ENCODE measurements at places on chromosomes 6 and 20. TPM values are rescaled to one million over a fixed set of nuclear protein-coding genes. Genes with fewer than 3 reads are reported as not detected.
A peak's percentile ranks its signal among the peaks of the same experiment; 100 is the strongest.

- no peaks in the 10 kb centered on the region for H3K4me1 ChIP-seq
- no peak overlapping the region for H3K27ac ChIP-seq
- DNase-seq: peak; percentile 2
- H3K27me3 ChIP-seq: peaks cover 6% of the 10 kb centered on the region
- H3K4me3 ChIP-seq: no peak overlapping the region
Measured at GRCh38 chr20:63320041-63320511, 27.1 kb downstream of the COL20A1 start.

DNA sequence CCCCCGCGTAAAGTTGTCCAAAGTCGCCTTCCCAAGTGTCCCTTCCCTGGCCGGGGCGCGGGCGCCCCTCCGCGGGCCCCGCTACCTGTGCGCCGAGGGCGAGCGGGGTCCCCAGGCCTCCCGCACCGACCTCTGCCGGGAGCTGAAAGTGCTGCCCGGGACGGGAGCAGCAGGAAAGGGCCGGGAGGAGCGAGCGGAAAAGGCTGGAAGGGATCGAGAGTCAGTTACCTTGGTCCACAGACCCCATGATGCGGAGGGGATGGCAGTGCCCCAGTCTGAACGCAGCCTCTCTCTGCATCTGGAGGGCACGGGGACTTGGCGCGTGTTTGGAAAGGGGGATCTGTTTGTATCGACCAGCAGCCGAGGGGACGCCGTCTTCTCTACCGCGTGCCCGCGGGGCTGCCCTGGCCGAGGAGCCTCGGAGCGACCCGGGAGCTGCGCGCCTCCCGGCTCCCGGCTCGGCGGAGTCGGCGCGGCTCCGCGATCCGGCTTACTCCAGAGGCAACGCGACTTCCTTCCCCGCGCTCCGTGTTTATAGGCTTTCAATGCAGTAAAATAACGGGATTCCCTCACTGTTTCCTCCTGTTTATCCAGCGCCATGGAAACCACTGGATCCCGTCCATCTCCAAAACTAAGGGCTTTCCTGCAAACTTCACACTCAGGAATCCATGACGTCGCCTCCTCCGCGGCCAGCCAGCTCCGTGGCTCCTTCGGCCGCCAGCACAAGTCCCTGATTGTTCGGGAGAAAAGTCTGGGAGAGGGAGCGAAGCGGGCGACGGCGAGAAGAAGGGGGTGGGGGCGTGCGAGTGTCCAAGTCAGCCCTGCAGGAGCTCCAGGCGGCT lies 20.0 kb upstream of the NFATC2 start:
- H3K36me3 ChIP-seq: no peaks in the 10 kb centered on the region
- peaks cover 50% of the 10 kb centered on the region for H3K27me3 ChIP-seq
- H3K4me1 ChIP-seq: peaks cover 23% of the 10 kb centered on the region
- no peak overlapping the region for H3K27ac ChIP-seq

DNA sequence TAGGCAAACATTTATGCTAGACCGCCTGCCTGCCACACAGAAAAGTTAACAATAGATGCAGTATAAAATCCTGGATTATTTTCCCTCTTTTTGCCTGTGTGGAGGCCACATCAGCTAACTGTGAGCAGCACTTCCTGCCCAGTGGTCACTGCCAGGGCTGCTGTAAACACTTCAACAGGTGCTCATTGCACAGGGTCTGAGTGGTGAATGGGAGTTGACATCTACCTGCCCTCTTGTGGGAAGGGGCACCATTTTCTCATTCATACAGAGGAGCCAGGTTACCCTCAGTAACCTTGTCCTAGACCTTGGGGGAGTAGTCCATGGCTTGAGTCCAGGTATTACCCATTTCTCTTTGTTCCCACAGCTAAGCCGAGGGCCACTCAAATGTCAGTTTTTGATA lies 235.3 kb downstream of the TMEM242 start:
- peaks cover 23% of the 10 kb centered on the region for H3K36me3 ChIP-seq
- H3K4me1 ChIP-seq: peaks cover 15% of the 10 kb centered on the region
- no peak for DNase-seq
- no peak overlapping the region for H3K4me3 ChIP-seq

- no peaks in the 10 kb centered on the region for H3K36me3 ChIP-seq
- H3K4me3 ChIP-seq: no peak overlapping the region
- H3K27me3 ChIP-seq: no peaks in the 10 kb centered on the region
- no peak overlapping the region for H3K27ac ChIP-seq
- DNase-seq: no peak
- H3K4me1 ChIP-seq: no peaks in the 10 kb centered on the region
Measured at GRCh38 chr6:168735268-168735949, 294.4 kb downstream of the SMOC2 start.

- H3K36me3 ChIP-seq: no peaks in the 10 kb centered on the region
- no peak overlapping the region for H3K4me3 ChIP-seq
- H3K27me3 ChIP-seq: peaks cover 17% of the 10 kb centered on the region
- H3K4me1 ChIP-seq: no peaks in the 10 kb centered on the region
Measured at GRCh38 chr6:139591075-139591865, 216.8 kb upstream of the CITED2 start.

DNA sequence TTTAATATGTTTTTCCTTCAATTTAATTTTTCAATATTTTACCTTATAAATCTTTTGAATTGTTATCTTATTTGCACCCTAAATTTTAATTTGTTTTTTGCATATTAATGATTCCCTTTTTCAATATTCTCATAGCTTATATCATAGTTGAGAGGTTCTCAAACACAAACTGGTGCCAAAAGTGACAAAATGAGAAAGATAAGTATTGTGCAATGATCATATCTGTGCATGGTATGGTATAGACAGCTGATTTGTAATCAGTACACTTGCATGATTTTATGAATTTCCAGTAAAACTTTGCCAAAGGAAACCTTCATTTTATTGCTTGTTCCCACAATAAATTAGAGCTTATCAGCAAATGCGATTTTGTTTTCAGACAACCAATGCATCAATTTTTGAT lies 161.0 kb upstream of the HDAC2 start:
- peaks cover 6% of the 10 kb centered on the region for H3K27me3 ChIP-seq
- no peak overlapping the region for H3K4me3 ChIP-seq
- no peaks in the 10 kb centered on the region for H3K36me3 ChIP-seq
- no peak overlapping the region for H3K27ac ChIP-seq
- DNase-seq: no peak

DNA sequence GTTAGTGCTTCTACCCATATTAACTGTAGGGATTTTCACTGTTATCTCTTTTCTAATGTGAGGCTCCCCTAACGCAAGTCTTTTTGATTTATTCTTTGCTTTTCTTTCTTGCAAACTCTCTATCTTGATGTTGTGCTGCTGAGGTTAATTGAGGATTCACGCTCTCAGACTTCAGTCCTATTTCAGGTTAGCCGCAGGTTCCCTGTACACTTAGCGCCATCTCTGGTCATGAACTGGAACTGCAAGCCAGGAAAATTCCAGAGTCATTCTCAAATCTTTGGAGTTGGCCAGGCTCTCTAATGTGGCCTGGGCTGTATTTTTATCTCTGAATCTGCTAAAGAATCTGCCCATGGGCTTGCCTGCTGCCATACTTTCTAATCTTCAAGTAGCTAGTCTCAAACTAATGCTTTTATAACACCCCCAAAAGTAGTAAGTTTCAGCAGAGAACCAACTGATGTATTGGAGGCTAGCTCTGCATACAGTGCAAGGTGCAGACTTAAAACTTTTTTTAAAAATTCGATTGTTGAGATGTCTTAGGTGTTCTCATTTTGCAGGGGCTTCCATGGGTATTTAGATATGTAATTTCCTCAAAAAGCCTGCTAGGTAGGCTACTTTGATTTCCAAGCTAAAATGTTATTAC lies 91.1 kb upstream of the OPRM1 start:
- H3K4me1 ChIP-seq: no peaks in the 10 kb centered on the region
- peak; percentile 14 for DNase-seq
- H3K27me3 ChIP-seq: peaks cover 2% of the 10 kb centered on the region
- H3K27ac ChIP-seq: no peak overlapping the region

DNA sequence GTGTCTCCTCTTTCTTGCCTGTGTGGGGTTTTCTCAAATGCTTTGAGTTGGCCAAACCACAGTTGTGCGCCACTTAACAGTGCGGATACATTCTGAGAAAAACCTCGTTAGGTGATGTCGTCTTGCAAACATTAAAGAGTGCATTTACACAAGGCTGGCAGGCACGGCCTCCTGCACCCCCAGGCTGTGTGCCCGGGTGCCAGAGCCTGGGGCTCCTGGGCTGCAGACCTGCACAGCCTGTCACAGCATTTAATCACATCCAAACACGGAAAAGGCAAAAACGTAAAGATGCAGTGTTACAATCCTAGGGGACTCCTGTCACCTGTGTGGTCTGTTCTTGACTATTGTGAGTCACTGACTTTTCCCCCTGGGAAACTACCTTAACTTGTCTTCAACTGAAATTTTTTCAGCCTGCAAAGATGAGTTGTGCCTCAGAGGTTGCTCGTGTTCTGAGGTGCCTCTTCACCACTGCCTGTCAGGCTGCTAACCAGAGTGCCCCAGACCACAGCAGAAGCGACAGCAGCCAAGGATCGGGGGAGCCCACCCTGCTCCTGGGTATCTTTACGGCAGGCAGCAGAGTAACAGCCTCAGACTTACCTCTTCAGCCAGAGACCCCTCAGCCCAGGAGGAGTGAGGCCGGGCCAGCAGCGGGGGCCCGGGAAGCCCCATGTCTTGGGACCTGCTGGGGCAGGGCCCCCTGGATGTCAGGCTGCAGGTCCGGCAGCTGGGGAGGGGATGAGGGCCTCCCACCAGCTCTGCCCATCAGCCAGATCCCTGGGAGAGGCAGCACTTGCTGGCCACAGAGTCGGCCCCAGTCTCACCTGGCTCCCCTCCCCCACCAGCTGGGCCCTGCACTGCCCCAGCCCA lies 683 bp upstream of the C20orf204 start:
- peaks cover 2% of the 10 kb centered on the region for H3K27me3 ChIP-seq
- H3K27ac ChIP-seq: peak overlapping the region; percentile 90
- H3K36me3 ChIP-seq: peaks cover 20% of the 10 kb centered on the region
- H3K4me3 ChIP-seq: peak overlapping the region; percentile 21
- peaks cover 49% of the 10 kb centered on the region for H3K4me1 ChIP-seq

DNA sequence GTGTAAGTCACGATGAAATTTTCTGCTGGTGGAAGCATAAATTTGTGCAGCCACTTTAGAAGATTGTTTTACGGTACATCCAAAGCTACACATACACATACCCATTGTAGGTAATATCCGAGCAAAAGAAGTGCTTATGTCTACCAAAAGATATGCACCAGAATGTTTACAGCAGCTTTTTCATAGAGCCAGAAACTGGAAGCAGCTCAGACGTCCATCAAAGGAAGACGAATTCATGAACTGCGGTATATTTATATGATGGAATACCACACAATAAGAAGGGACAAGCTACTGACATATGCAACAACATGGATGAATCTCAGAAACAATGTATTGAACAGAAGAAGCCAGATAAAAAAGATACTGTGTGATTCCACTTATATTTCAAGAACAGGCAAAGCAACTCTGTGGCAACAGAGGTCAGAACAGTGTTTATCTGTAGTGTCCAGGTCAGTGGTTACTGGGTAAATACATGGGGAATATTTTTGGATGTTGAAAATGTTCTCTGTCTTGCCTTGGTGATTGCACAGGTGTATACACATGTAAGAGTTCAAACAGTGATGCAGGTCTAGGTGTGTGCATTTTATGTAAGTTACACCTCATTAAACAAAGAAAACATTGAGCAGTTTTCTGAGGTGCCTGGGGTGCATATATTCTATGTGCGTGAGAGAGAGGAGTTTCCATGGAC lies 51.9 kb upstream of the EXOC2 start:
- no peak for DNase-seq
- peaks cover 4% of the 10 kb centered on the region for H3K27me3 ChIP-seq
- H3K4me1 ChIP-seq: peaks cover 8% of the 10 kb centered on the region
- no peaks in the 10 kb centered on the region for H3K36me3 ChIP-seq
- no peak overlapping the region for H3K4me3 ChIP-seq
- no peak overlapping the region for H3K27ac ChIP-seq

DNA sequence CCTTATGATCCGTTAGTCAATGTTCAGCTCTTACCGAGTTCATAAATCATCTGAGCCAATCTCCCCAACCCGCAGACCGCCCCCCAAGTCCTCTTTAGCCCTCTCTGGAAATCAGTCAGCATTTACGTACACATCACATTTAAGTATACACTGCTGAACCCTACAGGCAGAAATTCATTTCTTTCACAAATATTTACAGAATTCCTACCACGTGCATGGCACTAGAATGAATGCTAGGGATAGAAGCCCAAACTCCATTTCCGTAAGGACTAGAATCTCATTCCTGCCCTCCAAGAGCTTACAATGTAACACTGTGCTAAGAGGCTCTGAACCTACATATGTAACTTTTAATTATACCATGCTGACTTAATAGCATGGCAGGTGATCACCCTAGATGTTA lies 1.8 kb downstream of the OSER1 start:
- H3K4me3 ChIP-seq: peak overlapping the region; percentile 94
- peaks cover 18% of the 10 kb centered on the region for H3K36me3 ChIP-seq
- H3K27me3 ChIP-seq: no peaks in the 10 kb centered on the region
- DNase-seq: no peak
- peak overlapping the region; percentile 89 for H3K27ac ChIP-seq

- peak overlapping the region; percentile 87 for H3K27ac ChIP-seq
- H3K4me1 ChIP-seq: peaks cover 89% of the 10 kb centered on the region
- no peaks in the 10 kb centered on the region for H3K27me3 ChIP-seq
- peaks cover 20% of the 10 kb centered on the region for H3K36me3 ChIP-seq
Measured at GRCh38 chr20:41047975-41048305, 19.3 kb downstream of the TOP1 start.

DNA sequence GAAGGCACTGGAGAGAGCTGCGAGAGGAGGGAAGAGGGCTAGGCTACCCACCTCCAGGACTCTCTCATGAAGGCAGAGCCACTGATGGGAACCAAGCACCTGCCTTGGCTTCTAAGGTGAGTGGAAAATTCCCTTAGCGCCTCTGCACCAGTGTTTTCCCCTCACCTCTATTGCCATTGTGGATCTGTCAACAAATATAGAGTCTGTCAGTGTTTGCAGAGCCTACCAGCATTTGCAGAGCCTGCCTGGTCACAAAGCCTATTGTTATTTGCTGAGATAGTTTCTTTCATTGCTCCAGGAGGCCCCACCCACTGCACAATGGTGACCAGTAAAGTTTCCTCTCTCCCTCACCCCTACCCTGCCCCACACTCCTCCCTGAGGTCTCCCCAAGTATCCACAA lies 141.9 kb downstream of the MRPL14 start:
- DNase-seq: no peak
- no peak overlapping the region for H3K27ac ChIP-seq
- no peak overlapping the region for H3K4me3 ChIP-seq
- no peaks in the 10 kb centered on the region for H3K4me1 ChIP-seq

- peaks cover 14% of the 10 kb centered on the region for H3K4me1 ChIP-seq
- no peak overlapping the region for H3K27ac ChIP-seq
- no peaks in the 10 kb centered on the region for H3K36me3 ChIP-seq
- no peak overlapping the region for H3K4me3 ChIP-seq
- peaks cover 17% of the 10 kb centered on the region for H3K27me3 ChIP-seq
Measured at GRCh38 chr20:63027922-63028389, 21.2 kb upstream of the BHLHE23 start.

DNA sequence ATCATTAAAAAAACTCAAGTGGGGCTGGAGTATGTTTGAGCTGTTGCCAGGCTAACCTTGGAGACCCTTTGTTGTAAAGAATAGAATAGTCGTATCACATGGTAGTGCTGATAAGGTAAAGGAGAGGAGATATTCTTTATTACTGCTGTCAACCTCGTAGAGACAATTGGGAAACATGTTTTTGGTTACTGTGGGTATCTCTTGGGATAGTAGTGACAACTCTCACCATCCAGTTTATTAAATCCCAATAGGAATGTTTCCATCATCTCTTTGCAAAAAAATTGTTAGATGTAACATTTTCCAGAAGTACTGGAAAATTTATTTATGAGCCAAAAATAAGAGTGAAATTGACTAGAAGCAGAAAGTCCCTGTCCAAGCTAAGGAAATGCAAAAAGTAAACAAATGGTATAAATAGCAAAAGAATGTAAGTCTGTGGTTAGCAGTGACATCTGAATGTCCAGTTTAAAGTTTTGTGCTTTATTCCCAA lies 829.3 kb upstream of the CITED2 start:
- no peak overlapping the region for H3K4me3 ChIP-seq
- H3K36me3 ChIP-seq: no peaks in the 10 kb centered on the region
- no peak overlapping the region for H3K27ac ChIP-seq
- no peaks in the 10 kb centered on the region for H3K4me1 ChIP-seq

Gene CST2
- total RNA-seq: not detected

Gene CALHM5
- total RNA-seq: not detected

Gene MCHR2
- total RNA-seq: not detected

Gene ANKEF1
- 2.5 TPM for total RNA-seq

Data from activated CD4-positive, alpha-beta T cell treated with anti-CD3 and anti-CD28 coated beads for 36 hours (primary cell).